ENCODE measurements at places on chromosomes 7 and 10.
A peak's percentile ranks its signal among the peaks of the same experiment; 100 is the strongest.

- DNase-seq, result no peak
Observed at GRCh38 chr10:21600804-21601433, 66.9 kb downstream of the MLLT10 start.

DNA sequence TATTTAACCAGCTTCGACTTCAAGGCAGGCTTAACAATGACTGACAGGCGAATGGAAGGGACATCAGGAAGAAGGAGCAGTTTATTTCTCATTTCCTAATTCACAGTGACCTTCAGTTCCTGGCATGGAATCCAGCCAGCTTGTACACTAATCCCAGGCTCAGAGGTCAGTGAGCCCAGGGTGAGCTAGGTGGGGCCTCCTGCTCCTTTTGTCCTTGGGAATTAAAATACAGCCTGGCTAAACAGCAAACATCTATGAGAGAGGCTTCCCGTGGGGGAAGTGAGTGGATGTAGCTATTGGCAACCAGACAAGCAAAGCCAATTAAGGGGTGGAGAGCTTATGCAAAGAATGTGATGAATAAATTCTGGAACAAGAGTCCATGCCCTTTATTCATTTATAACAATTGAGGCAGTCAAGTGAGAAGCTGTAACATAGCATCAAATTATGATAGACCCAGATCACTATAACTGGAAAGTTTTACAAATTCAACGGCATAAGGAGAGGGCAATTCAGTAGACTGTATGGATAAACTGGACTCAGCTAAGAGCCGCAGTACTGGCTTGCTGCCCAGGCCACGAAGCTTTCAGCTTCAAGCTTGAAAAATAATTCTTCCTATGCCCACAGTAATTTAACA, 57.1 kb downstream of the STK17A start:
- peak; percentile 71 for DNase-seq

DNA sequence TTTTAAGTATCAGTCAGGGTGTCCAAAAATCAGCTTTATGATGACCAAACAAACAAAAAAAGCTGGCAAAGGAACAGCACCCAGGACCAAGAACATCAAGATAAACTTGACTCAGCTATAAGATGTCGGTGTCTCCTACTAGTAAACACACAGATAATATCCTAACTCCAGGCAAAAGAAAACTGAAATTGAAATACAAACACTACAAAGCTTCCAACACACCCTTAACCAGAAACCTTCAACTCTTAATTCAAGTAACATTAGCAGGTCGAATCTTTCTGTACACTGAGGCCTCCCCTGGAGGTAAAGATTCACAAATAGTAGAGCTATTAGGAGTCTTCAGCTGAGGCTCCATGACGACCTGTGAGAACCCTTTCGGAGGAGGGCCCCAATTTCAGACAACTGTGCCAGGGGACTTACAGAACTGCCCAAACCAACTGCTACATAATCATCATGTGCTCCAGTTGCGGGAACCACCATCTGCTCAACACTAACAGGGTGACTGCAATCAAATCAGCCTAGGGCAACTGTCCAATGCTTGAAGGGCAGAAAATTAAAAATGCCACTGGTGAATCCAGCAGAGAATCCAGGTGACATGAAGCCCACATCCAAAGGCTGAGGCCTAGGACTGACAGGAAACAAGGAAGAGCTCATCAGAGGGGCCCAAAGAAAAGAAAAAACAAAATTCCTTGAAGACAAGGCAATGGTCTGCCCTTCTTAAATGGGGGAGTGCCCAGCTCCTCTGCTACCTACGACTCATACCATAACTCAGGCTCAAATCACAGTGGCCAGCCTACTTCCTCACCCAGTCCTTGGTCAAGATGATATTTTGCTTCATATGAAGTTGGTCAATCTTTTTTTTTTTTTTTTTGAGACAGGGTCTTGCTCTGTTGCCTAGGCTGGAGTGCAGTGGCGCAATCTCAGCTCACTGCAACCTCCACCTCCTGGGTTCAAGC, 20.0 kb downstream of the XPNPEP1 start:
- DNase-seq, result peak; percentile 56

GRCh38 chr7:137025469-137026175, 157.2 kb downstream of the CHRM2 start:
- DNase-seq, result peak; percentile 33

DNA sequence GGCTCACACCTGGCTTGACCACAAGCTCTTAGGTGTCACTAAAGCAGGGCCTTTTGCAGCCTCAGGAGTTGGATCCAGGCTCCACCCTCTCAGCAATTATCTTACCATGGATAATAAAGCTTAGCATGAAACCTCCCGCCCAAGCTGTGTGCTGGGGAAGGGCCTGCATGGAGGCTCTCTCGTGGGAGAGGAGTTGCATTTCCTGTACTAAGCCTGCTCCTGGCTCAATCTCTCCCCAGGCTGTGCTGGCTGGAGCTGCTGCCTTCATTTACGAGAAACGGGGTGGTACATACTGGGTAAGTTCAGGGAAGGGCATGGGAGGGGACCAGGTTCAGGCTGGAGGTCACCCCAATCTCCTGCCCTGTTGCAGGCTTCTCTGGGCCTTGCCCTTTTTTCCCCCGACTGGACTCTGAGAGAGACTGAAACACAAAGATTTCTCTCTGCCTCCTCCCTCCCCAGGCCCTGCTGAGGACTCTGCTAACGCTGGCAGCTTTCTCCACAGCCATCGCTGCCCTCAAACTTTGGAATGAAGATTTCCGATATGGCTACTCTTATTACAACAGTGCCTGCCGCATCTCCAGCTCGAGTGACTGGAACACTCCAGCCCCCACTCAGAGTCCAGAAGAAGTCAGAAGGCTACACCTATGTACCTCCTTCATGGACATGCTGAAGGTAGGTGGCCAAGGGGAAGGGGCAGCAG, 2.7 kb downstream of the TMEM176A start:
- no peak for DNase-seq

DNA sequence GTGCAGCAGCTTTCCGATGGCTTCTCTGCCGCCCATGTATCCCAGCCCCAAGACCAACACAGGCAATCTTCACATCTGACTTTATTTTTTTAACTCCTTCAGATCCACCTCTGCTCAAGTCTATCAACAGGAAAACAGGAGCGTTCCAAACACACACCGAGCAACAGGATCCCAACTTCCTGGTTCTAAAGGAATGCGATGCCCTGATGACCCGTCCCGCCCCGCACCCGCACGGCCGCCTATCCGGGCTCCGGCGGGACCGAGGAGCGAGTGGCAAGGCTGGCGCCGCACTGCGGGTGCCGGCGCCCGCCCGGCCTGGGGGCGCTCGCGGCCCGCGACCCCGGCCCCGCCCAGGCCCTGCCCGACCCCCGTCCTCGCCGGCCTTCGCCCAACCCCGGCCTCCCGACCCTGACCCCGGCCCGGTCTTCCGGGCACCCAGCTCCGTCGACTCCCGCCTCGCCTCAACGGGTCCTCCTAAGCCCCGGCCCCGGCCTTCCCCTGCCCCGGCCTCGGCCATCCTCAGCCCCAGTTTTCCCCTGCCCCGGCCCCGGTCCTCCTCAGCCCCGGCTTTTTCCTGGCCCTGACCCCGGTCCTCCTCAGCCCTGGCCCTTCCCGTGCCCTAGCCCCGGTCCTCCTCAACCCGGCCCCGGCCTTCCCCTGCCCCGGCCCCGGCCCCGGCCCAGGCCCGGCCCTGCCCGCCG, 730 bp downstream of the LARP4B start:
- DNase-seq, result peak; percentile 72

- DNase-seq, result no peak
Observed at GRCh38 chr10:71065659-71066058, 146.7 kb upstream of the UNC5B start.

- DNase-seq, result no peak
Observed at GRCh38 chr7:51850126-51850525, 533.5 kb upstream of the COBL start.

- DNase-seq, result no peak
Observed at GRCh38 chr10:52759154-52759553, 13.4 kb downstream of the MBL2 start.

DNA sequence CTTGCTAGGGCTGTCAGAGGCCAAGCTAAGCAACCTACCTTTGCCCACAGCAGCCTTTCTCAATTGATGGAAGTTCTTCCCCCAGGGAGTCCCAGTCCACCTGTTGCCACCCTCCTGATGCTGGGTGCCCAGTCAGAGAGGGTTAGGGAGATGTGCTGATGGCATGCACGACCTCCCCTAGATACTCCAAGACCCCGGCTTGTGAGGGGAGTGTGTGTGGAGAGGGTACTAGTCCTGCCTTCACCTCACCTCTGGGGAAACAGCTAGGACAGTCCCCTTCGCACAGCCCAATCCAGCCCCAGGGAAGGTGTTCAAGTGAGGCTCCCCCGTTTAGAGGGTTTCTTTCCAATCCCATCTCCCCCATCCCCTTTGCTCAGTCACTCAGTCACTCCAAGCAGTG, 1.3 kb upstream of the UNC5B start:
- DNase-seq, result no peak

DNA sequence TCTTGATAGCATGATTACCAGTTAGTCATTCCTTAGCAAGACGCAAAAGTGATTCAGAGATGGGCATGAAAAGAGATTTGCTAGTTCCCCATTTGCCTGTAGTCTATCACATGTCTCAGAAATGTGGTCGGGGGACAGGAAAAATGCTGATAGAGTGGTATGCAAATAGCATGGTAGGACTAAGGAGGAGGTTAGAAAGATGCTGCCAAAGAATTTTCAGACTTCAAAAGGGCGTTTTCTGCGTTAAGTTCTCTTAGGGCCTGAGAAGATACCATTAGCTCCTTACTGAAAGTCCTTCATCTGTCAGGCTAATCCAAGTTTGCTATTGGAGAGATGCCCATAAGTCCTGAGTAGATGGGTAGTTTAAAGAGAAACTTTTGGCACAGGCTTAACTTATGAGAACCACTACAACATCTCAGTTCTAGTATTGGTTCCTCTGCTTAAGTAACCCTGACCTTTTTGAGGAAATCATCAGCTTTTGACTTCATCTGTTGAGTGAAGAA, 2.7 kb downstream of the CALD1 start:
- DNase-seq, result no peak

DNA sequence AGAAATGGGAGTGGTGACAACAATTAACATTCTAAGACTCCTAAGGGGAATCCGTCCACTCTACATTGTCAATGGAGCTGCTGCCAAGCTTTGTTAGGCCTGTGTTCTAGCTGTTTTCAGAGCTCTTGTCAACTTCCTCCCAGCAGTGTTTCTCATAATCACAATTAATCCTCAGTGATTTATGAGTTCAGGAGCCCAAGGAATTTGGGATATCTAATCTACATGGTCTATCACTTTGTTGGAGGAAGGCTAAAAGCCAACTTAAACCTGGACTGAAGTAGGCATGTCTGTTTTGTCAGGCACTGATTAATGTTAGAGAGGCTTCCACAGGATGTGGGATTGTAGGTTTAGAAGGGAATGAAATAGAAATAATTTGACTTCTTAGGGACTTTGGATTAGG, 10.2 kb upstream of the OR2F2 start:
- no peak for DNase-seq

DNA sequence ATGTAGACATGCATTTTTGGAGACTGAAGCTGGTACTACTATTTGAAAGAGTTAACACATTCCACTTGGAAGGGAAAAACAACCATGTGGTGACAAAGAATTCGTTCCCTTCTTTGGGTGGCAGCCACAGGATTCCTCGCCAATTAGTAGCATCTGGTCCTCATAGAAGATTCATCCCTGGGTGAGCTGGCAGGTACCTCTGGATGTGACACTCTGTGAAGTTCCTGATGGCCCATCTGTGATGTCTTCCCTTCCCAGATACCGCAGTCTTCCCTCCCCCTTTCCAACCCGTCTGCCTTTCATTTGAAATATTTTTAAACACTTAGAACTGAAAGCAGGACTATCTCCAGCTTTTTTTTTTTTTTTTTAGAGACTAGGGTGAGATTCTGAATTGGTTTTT, 569.5 kb downstream of the TYW1 start:
- DNase-seq, result no peak

DNA sequence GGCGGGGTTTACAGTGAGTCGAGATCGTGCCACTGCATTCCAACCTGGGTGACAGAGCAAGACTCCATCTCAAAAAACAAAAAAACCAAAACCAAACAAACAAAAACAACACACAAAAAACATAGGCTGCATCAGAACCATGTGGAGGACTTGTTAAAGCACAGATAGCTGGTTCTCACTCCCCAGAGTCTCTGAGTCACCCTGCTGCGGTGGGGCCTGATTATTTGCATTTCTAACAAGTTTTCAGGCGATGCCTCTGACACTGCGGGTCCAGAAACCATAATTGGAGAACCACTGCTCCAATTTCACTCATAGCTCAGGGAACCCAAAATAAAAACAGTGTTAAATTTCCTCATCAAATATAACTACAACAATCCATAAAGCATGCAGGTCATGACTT, 816.7 kb downstream of the MAGI2 start:
- no peak for DNase-seq

- DNase-seq, result no peak
Observed at GRCh38 chr10:68180490-68180889, 51.4 kb downstream of the ATOH7 start.

- no peak for DNase-seq
Observed at GRCh38 chr7:156559001-156559400, 81.6 kb upstream of the RNF32 start.

- DNase-seq, result no peak
Observed at GRCh38 chr7:121741896-121742295, 131.1 kb upstream of the PTPRZ1 start.

GRCh38 chr7:71826141-71826540, 586.0 kb downstream of the CALN1 start:
- DNase-seq, result no peak

GRCh38 chr7:122702872-122703510, at the start of gene RNF148:
RNF148 (minus strand) TSS chr7:122702922; CDS start chr7:122702750, 172 bp downstream.
- no peak for DNase-seq

DNA sequence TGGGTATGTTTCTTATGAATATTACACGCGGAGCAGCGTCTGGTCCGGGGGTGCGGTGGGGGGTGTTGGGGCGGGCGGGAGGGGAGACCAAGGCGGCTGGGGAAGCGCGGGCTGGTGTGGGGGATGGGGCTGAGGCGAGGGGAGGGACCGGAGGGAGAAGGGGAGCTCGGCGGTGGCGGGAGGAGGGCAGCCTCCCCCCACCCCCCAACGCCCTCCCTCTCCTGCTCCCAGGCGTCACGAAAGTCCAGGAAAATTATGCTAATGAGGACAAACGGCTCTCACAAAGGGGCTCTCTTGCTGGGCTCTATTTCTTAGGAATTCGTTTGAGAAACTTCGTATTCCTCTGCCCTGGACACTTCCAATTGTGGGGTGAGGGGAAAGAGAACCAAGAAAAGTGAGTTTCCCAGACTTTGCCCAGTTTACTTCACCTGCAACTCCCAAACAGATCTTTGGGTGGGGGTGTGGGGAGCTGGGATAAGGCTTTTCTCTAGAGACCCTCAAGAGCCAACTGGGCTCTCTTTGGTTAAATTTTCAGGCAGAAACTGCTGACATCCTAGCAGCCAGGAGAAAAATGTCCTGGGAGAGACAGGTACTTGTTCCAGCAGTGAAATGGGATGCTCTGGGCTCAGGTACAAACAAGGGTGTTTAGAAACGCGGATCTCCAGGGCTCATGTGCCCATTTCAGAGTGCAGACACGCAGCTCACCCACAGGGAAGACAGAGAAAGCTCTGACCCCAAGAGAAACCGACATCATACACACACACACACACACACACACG, 11.7 kb upstream of the HOXA2 start:
- peak; percentile 59 for DNase-seq

Measured in AG20443 (cell line).